ENCODE measurements at places on chromosomes 1 and 21. TPM values are rescaled to one million over a fixed set of nuclear protein-coding genes. Genes with fewer than 3 reads are reported as not detected.

HSD11B1 gene
- 4.7 TPM for polyA plus RNA-seq

CHD5 gene
- polyA plus RNA-seq: 56.5 TPM

CALML6 gene
- polyA plus RNA-seq: 3.2 TPM

FLG2 gene
- not detected for polyA plus RNA-seq

B3GALT5 gene
- 0.33 TPM for polyA plus RNA-seq

TIMM17A gene
- 28.0 TPM for polyA plus RNA-seq

PLPPR5 gene
- polyA plus RNA-seq: 0.86 TPM

GBP1 gene
- 13.9 TPM for polyA plus RNA-seq

SLC19A1 gene
- polyA plus RNA-seq: 14.2 TPM

TRIM58 gene
- polyA plus RNA-seq: 0.10 TPM

TRIM67 gene
- 0.32 TPM for polyA plus RNA-seq

SHE gene
- polyA plus RNA-seq: 12.7 TPM

ORC1 gene
- polyA plus RNA-seq: 1.4 TPM

SMIM11 gene
- 14.6 TPM for polyA plus RNA-seq

LCE1C gene
- not detected for polyA plus RNA-seq

TMEM269 gene
- 0.09 TPM for polyA plus RNA-seq

PLA2G5 gene
- 4.2 TPM for polyA plus RNA-seq

ATP1A2 gene
- polyA plus RNA-seq: 4.5 TPM

OR10Z1 gene
- polyA plus RNA-seq: not detected

AXDND1 gene
- polyA plus RNA-seq: 3.8 TPM

HTR6 gene
- polyA plus RNA-seq: not detected

LCE3E gene
- not detected for polyA plus RNA-seq

TAL1 gene
- polyA plus RNA-seq: 13.4 TPM

FHAD1 gene
- polyA plus RNA-seq: 0.90 TPM

FOXD3 gene
- polyA plus RNA-seq: 0.11 TPM

AIRE gene
- 0.10 TPM for polyA plus RNA-seq

SDF4 gene
- 130 TPM for polyA plus RNA-seq

PTGS2 gene
- 1.1 TPM for polyA plus RNA-seq

TSEN15 gene
- 45.1 TPM for polyA plus RNA-seq

ANKRD13C gene
- 8.3 TPM for polyA plus RNA-seq

LCE4A gene
- not detected for polyA plus RNA-seq

CNR2 gene
- polyA plus RNA-seq: not detected

CELA3A gene
- polyA plus RNA-seq: not detected

FAM163A gene
- polyA plus RNA-seq: 3.9 TPM

TTLL7 gene
- polyA plus RNA-seq: 5.2 TPM

AMY2A gene
- not detected for polyA plus RNA-seq

EFNA1 gene
- polyA plus RNA-seq: 6.6 TPM

OR6N1 gene
- polyA plus RNA-seq: not detected

HSD3B1 gene
- polyA plus RNA-seq: 0.07 TPM

FAM72B gene
- 0.88 TPM for polyA plus RNA-seq

LY9 gene
- 1.3 TPM for polyA plus RNA-seq

CD1B gene
- not detected for polyA plus RNA-seq

LZIC gene
- 6.5 TPM for polyA plus RNA-seq

OR2L8 gene
- polyA plus RNA-seq: not detected

OR4F29 gene
- not detected for polyA plus RNA-seq

UBL4B gene
- polyA plus RNA-seq: not detected

MSH4 gene
- polyA plus RNA-seq: 0.07 TPM

GNG5 gene
- 76.8 TPM for polyA plus RNA-seq

EPS8L3 gene
- not detected for polyA plus RNA-seq

TMEM59 gene
- polyA plus RNA-seq: 489 TPM

NBL1 gene
- polyA plus RNA-seq: 42.7 TPM

CYP4A11 gene
- polyA plus RNA-seq: not detected

ASTN1 gene
- 7.7 TPM for polyA plus RNA-seq

KCNC4 gene
- polyA plus RNA-seq: 5.8 TPM

SHISAL2A gene
- 0.20 TPM for polyA plus RNA-seq

NPHS2 gene
- polyA plus RNA-seq: not detected

RBM34 gene
- 181 TPM for polyA plus RNA-seq

All from adrenal gland (tissue), 19 donors.